Activated T-helper 1 cell treated with anti-CD3 and anti-CD28 coated beads, Interleukin-12 subunit alpha, Interleukin-12 subunit beta, Interleukin-2, Interleukin-4 antibody, amounts not matched to agents 30 ng/mL and 10 ng/mL and 1 ng/mL, durations not matched to agents 14 hours and 24 hours and 36 hours (primary cell): ENCODE measurements at places on chromosomes 5 and 9. TPM values are rescaled to one million over a fixed set of nuclear protein-coding genes. Genes with fewer than 3 reads are reported as not detected.
A peak's percentile ranks its signal among the peaks of the same experiment; 100 is the strongest.

DNA sequence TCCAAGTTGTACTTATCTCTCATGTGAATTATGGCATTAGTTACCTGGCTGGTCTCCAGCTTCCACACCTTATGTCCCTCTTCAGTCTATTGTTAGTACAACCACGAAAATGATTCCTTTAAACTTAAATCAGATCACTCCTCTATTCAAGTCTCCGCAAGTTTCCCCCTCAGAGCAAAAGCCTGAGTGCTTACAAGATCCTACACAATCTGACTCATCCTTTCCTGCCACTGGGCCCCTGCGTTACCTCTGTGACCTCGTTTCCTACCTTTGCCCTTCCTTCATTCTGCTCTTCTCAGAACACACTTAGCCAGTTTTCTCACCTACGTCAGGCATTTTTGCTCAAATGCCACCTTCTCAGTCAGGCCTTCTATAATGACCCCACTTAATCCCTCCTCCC, 45.1 kb upstream of the GLIS3 start:
- peak; percentile 10 for DNase-seq

GRCh38 chr9:82012276-82012675, 23.7 kb downstream of the SPATA31D1 start:
- no peak for DNase-seq

- no peak for DNase-seq
Observed at GRCh38 chr5:154464438-154464837, 13.6 kb downstream of the HAND1 start.

DNA sequence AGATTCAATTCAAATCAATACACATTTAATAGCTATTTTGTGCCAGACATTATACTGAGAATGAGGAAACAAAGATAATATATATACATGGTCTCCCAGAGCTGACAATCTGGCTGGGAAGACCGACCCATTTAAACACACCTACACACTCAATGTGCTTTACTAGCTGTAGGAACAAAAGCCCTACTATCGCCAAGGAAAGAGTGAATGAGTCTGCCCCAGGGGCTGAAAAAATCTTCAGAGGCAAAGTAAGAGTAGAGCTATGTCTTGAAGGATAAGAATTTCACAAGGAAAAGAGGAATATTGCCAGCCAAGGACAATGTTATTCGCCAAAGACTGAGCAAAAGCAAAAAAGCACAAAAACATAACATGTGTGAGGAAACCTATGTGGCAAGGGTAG, 6.6 kb downstream of the PFDN1 start:
- no peak for DNase-seq

DNA sequence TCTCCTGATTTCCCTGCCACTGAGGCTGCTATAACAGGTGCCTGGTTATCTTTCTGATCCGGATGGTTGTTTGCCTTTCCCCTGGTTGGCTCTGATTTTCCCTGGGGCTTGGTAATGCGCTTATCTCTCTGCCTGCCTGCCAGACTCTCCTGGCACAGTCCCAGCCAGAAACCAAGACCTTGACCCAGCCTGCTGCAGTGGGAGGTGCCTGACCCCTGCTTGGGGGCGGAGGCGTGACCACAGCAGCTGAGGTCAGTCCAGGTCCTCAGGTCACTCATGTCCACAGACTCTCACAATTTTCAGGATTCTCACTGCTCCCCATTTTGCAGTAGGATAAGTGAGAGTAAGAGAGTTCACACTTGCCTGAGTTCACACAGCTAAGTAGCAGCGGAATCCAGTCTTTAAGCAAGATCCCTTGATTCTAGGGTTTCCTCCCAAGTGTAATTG, 24.4 kb upstream of the SYNPO start:
- no peak for DNase-seq

SHC3 gene
- not detected in 2 replicates for total RNA-seq

GRCh38 chr5:159179529-159180305, 29.6 kb downstream of the RNF145 start:
- no peak for DNase-seq

- no peak for DNase-seq
Observed at GRCh38 chr5:157004893-157005551, 42.0 kb upstream of the TIMD4 start.

GRCh38 chr5:136001466-136001981, 27.3 kb upstream of the TGFBI start:
- DNase-seq, result no peak

GRCh38 chr5:148912146-148912545, 85.7 kb downstream of the ADRB2 start:
- no peak for DNase-seq

GRCh38 chr5:87912419-87912818, 356.2 kb downstream of the TMEM161B start:
- no peak for DNase-seq

GRCh38 chr5:68024426-68024825, 191.1 kb upstream of the PIK3R1 start:
- no peak for DNase-seq

GRCh38 chr5:26582350-26583045, 455.9 kb downstream of the CDH9 start:
- no peak for DNase-seq

MAP1B gene
- not detected in 2 replicates for total RNA-seq

FBLL1 gene
- total RNA-seq, result 0.13 TPM in 1 of 2 replicates, not detected in the other

DOCK2 gene
- 214 and 216 TPM in 2 replicates for total RNA-seq

- DNase-seq, result no peak
Observed at GRCh38 chr5:171010086-171010485, 148.3 kb downstream of the RANBP17 start.

DNA sequence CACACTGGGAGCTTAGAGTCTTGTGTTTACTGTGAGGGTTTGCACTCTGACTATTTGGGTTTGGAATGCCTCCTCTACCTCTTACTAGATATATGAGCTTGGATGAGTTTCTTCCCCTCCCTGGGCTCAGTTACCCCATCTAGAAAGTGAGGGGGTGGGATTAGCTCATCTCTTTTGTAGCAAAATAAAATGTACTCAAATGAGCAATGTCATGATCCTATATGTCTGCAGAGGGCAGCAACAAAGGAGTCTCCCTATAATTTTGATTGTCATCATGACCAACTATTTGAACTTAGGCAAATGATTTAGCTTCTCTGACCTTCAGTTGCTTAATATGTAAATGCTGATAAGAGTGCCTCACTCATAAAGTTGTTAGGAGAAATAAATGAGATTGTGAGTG, 109.0 kb downstream of the DPYSL3 start:
- no peak for DNase-seq

CCL21 gene
- not detected in 2 replicates for total RNA-seq

DNA sequence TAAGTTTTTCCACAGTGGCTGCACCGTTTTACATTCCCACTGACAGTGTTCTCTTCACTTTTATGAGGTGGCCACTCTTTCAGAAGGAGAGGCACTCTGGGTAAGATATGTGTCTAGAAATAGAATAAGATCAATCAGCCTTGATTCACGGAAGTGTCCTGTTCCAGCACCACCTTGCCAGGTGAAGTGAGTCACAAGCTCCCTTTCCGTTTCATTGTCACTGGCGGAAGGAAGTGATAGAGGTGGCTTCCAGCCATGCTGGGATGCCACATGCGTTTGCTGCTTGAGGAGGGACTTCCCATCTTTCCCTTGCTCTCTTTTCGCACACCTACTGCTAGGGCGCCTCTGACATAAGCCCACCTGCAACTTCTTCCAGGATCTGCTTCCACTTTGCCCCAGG, 217.1 kb downstream of the PIK3R1 start:
- no peak for DNase-seq

ANKRD20A1 gene
- total RNA-seq, result 0.59 and 1.9 TPM in 2 replicates

DNA sequence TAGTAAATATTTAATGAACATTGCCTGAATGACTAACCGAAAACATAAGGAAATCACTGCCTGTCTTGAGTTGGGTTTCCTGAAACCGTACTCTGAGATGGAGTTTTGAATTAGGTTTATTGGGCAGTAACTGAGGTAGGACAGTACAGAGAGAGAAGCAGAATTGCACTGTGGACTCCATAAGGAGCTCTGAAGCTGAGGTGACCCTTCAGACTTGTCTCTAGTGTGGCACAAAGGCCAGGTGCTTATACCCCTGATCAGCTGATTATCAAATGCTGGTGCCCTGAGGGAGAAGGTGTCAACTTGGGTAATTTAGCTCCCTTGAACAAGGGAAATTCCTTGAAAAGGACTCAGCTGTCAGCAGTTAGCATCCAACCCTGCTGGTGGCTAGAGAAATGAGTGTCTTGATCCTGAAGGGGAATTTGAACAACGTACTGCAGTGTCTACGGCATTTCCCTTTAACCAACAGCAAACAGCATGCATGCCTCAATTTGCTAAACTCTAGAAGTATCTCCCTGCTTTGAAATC, 135.0 kb upstream of the SMARCA2 start:
- no peak for DNase-seq
